ENCODE measurements at places on chromosomes 6 and 20.
A peak's percentile ranks its signal among the peaks of the same experiment; 100 is the strongest.

- DNase-seq = no peak
Measured at GRCh38 chr6:114435985-114436384, 93.2 kb upstream of the HS3ST5 start.

DNA sequence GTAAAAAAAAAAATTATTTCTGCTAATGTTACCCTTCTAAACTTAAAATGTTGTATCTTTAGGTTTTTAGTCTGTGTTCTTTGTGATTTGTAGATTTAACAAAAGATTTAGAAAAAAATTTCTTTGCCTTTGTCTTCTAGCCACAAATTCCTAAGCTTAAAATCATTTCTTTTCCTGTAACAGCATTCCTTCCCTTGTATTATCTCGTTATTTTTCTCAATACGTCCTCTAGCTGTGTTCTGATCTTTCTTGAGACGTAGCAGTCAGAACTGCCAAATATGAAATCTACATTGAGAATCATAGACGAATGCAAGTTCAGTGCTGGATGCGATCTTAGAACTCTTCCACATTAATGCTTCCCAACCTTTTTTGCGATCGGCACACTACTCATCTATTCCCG is 283.1 kb downstream of the UTRN start:
- DNase-seq = no peak

DNA sequence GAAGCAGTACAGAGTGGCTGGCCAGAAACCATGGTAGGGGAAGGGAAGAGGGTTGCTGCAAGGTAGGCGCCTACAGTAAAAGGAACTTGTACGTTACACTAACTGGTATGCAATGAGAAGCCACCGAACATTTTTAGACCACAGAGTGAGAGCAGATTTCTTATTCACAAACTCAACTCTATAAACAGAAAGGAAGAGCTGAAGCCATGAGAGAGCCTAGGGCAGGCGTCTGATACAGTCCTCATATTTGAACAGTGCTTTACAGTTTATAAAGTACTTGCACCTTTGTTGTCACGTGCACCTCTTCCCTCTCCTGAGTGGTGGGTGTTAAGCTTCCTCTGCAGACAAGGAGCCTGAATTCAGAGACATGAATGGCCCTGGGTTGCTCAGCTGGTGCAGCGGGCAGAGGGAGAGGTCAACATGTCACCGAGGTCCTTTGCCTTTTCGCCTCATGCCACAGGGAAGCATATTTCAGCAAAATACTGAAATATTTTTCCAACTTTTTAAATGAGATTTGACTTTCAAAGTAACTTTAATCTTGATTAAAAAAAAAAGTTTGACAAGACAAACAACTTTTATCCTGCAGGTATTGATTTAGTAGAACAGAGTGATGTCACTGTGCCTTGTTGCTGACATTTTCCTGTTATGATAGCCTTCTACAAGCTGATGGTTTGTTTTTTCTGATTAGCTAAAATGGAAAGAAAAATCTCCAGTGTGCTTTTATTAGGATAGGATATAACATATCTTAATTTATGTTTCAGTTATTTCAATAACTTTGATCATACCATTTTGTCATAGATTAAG is 23.8 kb downstream of the UST start:
- DNase-seq = no peak

GRCh38 chr6:19465760-19466159 is 371.4 kb upstream of the ID4 start:
- no peak for DNase-seq

GRCh38 chr6:90019216-90019615 is 124.9 kb downstream of the GJA10 start:
- DNase-seq = no peak

DNA sequence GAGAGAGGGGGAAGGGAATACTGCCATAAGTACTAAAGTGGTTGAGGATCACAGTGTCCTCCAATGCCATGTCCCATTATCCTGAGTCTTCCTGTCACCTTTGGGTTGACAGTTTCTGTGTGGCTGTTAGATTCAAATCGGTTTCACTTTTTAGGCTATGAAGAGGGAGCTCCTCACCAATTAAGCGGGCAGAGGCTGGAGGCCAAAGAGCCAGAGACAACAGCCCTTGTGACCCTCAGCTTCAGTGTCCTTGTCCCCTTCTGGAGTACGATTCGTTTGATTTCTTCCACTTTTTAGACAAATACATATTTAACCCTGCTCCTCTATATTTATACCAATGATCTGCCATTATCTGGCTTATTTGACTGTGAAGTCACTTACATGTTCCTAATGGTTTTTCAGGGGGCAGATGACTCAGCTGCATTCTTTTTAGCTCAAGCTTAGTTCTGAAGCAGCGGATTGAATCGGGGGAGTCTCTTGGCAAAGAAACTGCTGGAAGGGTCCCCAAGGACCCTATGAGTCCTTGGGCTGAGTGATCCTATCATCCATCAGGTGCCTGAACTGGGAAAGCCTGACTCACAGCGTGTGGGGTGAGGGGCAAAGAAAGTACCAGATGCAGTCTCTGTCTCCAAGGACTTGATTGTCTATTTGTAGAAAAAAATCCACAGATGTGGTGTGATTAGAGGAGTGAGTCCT is 18.2 kb downstream of the FERMT1 start:
- no peak for DNase-seq

- DNase-seq = no peak
Measured at GRCh38 chr6:19713984-19714383, 123.2 kb upstream of the ID4 start.

DNA sequence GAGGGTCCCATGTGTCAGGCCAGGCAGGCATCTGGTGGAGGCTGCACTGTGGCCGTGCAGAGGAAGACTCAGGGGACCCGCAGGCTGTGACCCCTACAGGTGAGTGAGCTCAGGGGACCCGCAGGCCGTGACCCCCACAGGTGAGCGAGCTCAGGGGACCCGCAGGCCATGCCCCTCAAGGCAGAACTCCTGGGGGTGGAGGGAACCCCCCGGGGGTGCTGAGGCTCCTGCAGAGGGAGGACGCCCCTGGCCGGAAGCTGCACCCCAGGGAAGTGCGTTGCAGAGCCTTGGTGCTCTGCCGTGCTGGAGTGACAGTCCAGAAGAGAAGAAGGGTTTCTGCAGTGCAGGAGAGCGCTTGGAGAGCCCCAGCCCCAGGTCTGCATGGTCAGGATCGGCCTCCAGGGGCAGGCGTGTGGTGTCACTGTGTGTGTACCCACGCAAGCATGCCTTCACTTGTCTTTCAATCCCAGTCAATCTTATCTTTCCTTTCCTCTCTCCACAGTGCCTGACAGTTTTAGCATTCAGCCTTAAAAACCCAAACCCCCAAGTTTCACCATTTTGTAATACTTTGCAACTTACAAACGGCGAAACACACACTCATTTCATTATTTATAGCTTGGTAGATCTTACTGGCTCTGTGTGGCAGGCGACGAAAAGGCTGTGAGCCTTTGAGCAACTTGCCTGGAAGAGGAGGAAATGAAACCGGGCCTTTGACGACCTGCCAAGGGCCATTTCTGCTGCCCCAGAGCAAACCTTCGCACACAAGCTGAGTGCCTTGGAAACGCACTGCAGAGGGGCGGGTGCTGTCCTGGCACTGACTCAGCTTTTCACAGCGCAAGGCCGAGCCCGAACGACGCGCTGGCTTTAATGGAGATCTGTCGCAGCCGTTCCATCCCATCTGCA is 101.4 kb upstream of the AGPAT4 start:
- no peak for DNase-seq

DNA sequence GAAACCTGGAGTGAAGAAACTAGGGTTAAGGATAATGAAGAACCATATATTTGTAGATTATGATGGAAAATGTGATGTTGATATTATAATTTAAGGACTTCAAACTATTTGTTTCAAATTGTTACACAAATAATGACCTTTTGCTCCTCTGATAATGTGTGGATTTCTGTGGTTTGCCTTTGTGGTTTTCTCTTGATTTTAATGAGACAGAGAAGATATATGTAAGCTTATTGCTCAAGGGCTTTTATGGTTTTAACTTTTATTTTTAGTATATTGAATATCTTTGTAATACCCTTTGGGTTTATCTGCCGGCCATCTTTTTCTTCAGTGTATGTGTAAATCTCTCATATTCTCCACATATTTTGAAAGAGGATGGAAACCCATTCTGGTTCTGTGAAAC is 362.3 kb downstream of the RIMS1 start:
- DNase-seq = no peak

GRCh38 chr6:115319823-115320222 is 740.9 kb downstream of the FRK start:
- no peak for DNase-seq

GRCh38 chr6:46606338-46606737 is 46.3 kb downstream of the CYP39A1 start:
- no peak for DNase-seq

GRCh38 chr6:111113336-111114086 is 26.2 kb downstream of the SLC16A10 start:
- DNase-seq = no peak

GRCh38 chr20:4791121-4791520 is 69.4 kb downstream of the PRND start:
- DNase-seq = no peak

DNA sequence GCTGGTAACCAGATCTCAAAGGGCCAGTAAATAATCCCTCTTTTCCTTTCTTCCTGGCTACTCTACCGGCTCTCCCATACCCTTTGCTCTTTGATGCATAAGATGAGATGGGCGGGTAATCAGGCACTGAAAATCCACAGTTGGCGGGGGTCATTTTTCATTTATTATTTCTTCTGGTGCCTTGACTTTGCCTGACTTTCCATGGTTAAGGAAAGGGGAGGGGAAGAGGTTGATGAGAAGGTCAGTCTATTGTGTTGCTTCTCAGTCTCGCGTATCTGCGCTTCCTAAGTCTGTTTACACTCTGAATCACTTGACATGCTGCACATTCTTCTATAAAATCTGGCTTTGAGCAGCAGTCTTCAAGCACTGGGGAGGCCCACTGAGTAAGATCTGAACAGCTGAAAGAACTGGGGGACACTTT is 121.1 kb upstream of the HDGFL1 start:
- DNase-seq = no peak

GRCh38 chr6:13535306-13535705 is 39.1 kb upstream of the SIRT5 start:
- DNase-seq = no peak

GRCh38 chr6:27630727-27631608 is 158.1 kb upstream of the ZNF184 start:
- DNase-seq = no peak

DNA sequence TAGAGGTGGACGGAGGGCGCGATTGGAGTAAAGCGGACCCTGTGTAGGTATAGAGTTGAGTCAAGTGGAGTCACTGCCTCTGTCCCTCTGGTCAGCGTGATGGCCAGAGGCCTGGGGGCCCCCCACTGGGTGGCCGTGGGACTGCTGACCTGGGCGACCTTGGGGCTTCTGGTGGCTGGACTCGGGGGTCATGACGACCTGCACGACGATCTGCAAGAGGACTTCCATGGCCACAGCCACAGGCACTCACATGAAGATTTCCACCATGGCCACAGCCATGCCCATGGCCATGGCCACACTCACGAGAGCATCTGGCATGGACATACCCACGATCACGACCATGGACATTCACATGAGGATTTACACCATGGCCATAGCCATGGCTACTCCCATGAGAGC is 479 bp downstream of the SLC39A7 start:
- DNase-seq = no peak

- no peak for DNase-seq
Measured at GRCh38 chr6:41581381-41581991, 35.3 kb downstream of the FOXP4 start.

DNA sequence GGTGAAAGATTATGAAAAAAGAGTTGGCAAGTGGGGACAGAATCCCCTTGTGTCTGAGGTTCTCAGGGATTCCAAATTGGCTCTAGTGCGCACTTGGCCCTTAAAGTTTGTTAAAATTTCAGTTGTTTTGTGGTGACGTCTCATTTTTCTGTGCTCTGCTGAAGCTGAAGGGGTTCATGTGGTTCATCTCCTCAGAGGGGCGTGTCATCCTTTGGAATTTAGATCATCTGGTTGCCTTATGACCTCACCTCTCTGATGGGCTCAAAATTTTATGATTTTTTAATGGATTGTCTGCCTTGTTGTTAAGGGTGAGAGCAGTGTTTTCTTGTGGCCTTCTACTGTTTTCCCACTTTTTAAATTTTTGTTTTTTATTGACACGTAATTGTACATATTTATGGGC is 20.3 kb downstream of the CYB5R4 start:
- DNase-seq = no peak

- peak; percentile 32 for DNase-seq
Measured at GRCh38 chr6:33428224-33428965, 8.5 kb downstream of the SYNGAP1 start.

DNA sequence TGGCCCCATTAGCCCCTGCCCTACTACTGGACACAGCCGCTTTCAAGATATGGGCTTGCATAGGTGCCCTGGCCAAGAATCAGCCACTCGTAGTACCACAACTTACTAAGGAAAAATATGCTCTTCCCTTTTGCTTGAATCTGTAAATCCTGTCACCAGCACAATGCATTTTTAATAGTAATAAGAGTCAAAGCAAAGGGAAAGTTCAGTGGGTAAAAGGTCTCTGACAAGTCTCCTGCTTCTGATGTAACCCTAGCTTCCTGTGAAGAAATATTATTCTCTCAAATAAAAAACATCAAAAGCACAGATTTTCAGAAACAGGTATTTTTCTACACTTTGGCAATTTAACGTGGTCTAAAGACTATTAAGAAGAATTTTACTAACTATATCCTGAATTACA is 373.8 kb downstream of the GJA1 start:
- no peak for DNase-seq

GRCh38 chr20:45350217-45350616 is 2.0 kb upstream of the SDC4 start:
- no peak for DNase-seq

DNA sequence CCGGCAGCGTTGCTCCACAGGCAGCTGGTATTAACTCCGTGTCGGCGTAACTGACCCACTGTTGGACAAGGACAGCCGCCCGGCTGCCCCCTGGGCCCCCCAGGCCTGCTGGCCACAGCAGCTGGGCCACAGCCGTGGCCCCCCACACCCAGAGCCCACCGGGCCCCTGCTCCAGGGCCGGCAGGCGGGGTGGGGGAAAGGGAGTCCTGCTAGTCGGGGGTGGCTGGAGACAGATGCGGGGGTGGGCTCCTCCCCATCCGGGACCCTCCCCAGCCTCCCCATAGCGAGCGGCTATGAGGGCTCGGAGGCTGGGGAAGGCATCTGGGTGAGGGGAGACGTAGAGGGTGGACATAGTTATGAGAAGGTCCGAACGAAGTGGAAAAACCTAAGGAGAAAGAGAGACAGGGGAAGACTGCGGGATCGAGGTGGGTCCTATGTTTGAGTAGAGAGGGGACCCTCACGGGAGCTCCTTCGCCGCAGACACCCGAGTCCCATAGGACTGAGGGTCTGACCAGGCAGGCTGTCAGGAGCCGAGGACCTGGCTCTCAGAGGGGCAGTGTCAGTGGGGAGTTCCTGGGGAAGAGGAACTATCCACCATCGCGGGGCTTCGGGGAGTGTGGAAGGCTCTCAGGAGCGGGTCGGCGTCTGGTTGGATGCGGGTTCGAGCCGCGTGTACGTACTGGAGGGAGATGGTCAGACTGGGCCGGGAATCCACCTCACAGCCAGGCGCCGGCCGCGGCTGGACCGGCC is 511 bp downstream of the VARS1 start:
- DNase-seq = no peak

- DNase-seq = no peak
Measured at GRCh38 chr6:159919011-159919511, 28.3 kb downstream of the MAS1 start.

DNA sequence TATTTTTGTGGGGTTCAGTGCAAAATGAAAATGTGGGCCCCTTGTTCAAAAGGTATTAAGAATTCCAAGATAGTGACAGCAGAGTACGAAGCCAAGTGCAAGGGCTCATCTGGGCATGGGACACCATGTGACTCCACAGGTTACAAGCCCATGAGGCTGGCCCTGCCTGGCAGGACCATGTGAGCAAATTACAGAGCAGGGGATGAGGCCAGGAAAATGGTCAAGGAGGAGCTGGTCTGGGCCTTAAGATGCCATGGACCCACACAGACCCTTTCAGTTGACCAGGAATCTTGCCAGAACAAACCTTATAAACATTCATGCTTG is 86.9 kb downstream of the SNX5 start:
- DNase-seq = no peak
